ENCODE measurements at places on chromosomes 13 and 19.

GRCh38 chr19:4208385-4209094 is 20.8 kb upstream of the EBI3 start:
- DNase-seq, result peak; percentile 48

GRCh38 chr19:47691782-47692181 is 21.4 kb upstream of the EHD2 start:
- no peak for DNase-seq

DNA sequence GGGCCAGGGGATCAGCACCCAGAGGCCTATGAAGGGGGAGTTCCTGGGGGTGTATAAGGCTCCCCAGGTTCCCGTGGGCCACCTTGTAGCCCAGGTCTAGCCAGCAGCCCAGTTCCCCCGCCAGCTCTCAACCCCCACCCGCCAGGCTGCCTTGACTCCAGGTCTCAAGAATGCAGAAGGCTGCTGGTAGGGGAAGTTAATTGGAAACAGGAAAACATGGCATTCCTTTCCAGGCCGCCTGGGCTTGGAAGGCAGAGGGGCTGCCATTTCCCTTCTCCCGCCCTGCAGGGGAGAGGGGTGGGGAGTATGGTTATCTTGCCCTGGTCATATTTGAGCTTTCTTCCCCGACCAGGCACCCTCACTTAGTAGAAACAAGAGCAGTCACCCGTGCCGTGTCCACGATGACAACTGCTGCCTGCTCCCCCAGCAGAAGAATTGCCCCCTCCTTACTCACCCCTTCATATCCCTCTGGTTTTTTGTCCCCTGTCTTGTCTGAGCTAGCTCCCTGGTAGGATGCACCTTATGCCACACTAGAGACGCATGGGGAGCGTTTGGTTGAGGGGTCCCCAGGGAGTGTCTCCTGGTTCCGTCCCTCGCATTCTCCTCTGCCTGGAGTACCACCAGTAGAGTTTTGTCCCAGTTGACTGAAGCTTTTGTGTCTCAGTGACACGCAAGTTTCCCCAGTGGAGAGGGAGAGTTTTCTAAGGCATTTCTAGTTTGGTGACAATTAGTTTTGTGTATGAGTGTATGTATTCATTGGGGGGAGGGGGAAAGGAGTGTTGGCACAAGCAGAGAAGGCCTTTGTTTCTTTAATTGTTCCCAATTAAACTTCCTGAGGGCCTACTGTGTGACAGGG is 4.5 kb downstream of the BICRA start:
- no peak for DNase-seq

DNA sequence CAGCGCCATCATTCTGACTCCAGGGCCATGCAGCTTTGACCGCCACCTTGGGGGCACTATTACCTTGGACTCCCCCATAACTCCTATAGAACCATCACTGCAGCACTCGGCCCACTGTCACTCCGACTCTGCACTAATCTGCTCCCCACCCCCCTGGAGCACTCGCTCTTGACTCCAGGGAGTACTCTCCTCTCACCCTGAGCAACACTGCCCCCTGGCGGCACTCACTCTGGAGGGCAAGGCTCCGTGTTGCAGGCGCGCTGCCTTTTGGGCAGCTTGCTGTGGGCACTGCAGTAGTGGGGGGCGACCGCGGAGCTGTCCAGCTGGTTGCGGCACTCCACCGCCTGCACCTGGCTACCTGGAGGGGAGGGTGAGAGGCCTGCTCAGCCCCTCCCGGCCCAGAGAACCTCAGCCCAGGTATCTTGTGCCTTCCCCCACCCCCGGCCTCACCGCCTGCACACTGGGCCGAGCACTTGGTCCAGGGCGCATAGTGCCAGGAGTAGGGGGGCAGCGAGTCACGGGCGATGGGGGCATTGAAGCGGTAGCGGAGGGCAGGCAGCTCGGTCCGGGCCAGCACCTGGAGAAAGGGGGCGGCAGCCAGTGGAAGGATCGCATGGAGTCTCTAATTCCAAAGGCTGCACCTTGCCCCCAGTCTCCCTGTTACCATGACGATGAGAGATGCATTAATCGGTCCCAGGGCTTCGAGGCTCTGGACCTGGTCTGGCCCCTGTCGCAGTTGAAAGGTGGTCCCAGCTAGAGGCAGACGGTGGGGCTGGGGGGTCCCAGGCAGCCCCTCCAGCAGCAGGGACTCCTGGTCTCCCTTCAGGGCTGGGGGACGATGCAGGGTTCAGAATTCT is 8.9 kb upstream of the MYO1F start:
- peak; percentile 2 for DNase-seq

DNA sequence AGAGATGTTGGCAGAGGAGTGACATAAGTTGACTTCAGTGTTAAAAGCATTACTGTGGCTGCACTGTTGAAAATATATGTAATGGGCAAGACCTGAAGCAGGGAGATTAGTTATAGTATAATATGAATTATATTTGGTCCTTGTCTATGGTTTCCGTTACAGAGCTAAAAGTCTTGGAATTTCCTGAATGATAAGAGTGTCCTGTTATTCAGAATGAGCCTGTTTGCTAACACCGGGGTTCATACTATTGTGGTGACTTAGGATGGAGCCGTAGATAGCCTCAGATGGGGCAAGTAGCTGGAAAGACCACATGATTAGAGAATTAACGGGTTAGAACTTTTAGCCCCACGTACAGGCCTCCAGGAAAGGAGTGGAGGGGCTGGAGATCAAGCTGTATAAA is 5.7 kb downstream of the USPL1 start:
- DNase-seq, result no peak

- DNase-seq, result no peak
Observed at GRCh38 chr13:19888799-19889198, 25.4 kb upstream of the ZMYM5 start.

GRCh38 chr13:108155185-108156106 is 59.9 kb downstream of the LIG4 start:
- DNase-seq, result peak; percentile 87

GRCh38 chr19:32573492-32573794 is 7.5 kb upstream of the PDCD5 start:
- DNase-seq, result no peak
